ENCODE measurements at places on chromosomes 12 and 14. TPM values are rescaled to one million over a fixed set of nuclear protein-coding genes. Genes with fewer than 3 reads are reported as not detected.
A peak's percentile ranks its signal among the peaks of the same experiment; 100 is the strongest.

AP1G2 gene
- 18.8 TPM for total RNA-seq

TAS2R10 gene
- total RNA-seq: not detected

DNA sequence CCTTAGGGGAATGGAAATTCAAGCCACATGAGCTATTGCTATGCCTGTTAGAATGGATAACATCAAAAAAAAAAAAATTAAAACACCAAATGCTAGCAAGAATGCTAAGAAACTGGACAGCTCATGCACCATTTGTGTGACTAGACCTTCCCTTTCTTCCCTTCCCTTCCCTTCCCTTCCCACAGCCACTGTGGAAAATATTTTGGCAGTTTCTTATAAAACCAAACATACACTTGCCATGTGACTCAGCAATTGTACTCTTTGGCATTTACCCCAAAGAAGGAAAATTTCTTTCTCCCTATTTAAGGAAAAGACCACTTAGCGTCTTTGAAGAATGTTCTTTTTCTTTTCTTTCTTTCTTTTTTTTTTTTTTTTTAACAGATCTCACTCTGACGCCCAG lies 49.1 kb upstream of the FKBP4 start:
- no peaks in the 10 kb centered on the region for H3K4me1 ChIP-seq
- no peak overlapping the region for H3K4me3 ChIP-seq
- no peaks in the 10 kb centered on the region for H3K36me3 ChIP-seq
- H3K27ac ChIP-seq: no peak overlapping the region
- no peaks in the 10 kb centered on the region for H3K27me3 ChIP-seq

DNA sequence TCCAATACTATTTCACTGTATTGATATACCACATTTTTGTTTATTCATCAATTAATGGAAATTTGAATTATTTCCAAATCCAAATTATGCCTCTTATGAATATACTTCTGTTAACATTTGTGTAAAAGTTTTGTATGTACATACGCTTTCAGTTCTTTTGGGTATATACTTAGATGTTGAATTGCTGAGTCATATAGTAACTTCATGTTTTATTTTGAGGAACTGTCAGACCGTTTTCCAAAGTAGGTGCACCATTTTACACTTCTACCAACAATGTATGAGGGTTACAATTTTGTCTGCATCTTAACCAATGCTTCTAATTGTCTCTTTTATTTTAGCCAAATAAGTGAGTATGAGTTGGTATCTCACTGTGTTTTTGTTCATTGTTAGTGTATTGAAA lies 10.2 kb upstream of the CCER1 start:
- DNase-seq: no peak
- no peaks in the 10 kb centered on the region for H3K27me3 ChIP-seq
- no peaks in the 10 kb centered on the region for H3K4me1 ChIP-seq
- H3K4me3 ChIP-seq: no peak overlapping the region
- H3K27ac ChIP-seq: no peak overlapping the region

TMEM63C gene
- 0.04 TPM for total RNA-seq

DNA sequence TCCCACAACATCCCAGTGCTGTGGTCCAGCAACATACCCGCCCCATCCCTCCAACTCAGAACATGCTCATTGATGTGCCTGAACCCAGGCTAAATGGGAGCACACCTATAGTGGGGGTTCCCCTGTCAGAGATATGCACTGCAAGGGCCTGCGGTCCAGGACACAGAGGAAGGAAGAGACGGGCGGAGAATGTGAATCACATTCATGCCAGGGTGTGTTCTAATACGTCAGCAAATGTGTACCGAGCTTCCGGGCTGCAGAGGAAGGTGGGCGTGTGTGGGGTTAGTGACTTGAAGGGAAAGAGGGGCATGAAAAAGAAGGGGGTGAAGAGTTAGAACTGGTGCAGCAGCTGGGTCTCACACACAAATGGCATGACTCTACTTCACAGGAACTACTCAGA lies 83.7 kb downstream of the DPF3 start:
- no peak for DNase-seq
- no peak overlapping the region for H3K4me3 ChIP-seq
- peaks cover 47% of the 10 kb centered on the region for H3K4me1 ChIP-seq
- H3K27ac ChIP-seq: peak overlapping the region; percentile 84
- no peaks in the 10 kb centered on the region for H3K27me3 ChIP-seq
- H3K36me3 ChIP-seq: no peaks in the 10 kb centered on the region

SOAT2 gene
- total RNA-seq: not detected

DNA sequence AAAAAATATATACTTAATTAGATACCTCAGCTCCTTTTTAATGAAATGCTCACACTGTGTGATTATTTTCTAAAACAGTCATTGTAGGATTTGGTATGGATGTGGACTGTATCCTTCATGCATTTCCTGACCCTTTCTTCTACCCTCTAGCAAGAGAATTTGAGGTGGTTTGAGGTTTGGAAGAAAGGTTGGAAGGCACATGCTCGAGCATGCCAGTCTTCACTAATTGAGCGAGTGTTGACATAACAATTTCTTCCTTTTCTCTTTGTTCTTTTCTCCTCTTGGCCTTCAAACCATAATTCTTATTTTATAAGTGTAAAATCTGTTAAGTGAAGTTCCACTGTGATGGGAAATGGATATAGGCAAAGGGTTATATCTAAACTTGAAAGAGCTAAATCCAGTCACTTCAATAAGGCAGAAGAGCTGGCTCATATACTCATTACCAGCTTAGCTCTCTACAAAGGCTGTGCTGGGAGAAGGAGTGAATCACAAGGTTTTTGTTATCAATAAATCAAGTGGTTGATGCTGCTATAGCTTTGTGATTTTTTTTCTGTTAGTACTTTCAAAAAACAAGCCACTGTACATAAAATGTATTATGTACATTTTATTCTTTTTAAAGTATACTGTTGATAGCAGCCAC lies 16.2 kb upstream of the PTHLH start:
- no peak overlapping the region for H3K4me3 ChIP-seq
- no peaks in the 10 kb centered on the region for H3K27me3 ChIP-seq
- no peaks in the 10 kb centered on the region for H3K36me3 ChIP-seq
- no peak overlapping the region for H3K27ac ChIP-seq
- no peaks in the 10 kb centered on the region for H3K4me1 ChIP-seq
- DNase-seq: no peak

CLEC12A gene
- total RNA-seq: 1.3 TPM

DNA sequence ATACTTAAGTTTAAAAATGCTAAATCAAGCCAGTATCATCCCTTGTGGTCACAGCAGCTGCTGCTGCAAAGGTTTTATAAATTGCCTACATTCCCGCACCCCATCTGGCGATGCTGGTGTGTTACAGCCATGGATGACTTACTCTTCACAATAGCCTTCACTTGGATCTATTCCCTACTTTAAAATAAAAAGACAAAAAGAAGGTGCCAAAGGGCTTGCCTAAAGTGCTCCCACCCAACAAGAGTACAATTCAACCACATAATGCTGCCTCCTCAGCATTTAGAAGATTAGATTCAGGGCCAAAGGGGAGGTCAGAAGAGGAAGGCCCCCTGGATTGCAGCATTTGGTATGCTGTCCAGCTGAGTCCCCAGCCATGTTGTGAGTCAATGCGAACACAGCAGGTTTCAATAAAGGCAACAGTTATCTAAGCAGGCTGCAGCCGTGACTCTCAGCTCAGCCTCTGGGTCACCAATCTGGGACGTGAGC lies 176.1 kb downstream of the DAD1 start:
- DNase-seq: no peak
- no peaks in the 10 kb centered on the region for H3K4me1 ChIP-seq
- H3K27ac ChIP-seq: no peak overlapping the region
- H3K4me3 ChIP-seq: no peak overlapping the region
- H3K27me3 ChIP-seq: no peaks in the 10 kb centered on the region
- H3K36me3 ChIP-seq: no peaks in the 10 kb centered on the region

- no peak for DNase-seq
- no peaks in the 10 kb centered on the region for H3K36me3 ChIP-seq
- H3K27me3 ChIP-seq: no peaks in the 10 kb centered on the region
- H3K27ac ChIP-seq: no peak overlapping the region
- H3K4me1 ChIP-seq: peaks cover 35% of the 10 kb centered on the region
- no peak overlapping the region for H3K4me3 ChIP-seq
Measured at GRCh38 chr12:124835656-124836410, 27.8 kb downstream of the SCARB1 start.

GRCh38 chr12:62781136-62781880 lies 153.6 kb downstream of the PPM1H start:
- no peaks in the 10 kb centered on the region for H3K27me3 ChIP-seq
- no peak for DNase-seq
- H3K4me3 ChIP-seq: no peak overlapping the region
- no peaks in the 10 kb centered on the region for H3K36me3 ChIP-seq
- H3K27ac ChIP-seq: no peak overlapping the region

RESF1 gene
- total RNA-seq: 20.7 TPM

KERA gene
- total RNA-seq: not detected

All from right atrium auricular region (tissue), 2 donors.